ENCODE measurements at places on chromosomes 6 and 20.

GRCh38 chr6:154164397-154164796 lies 125.4 kb downstream of the OPRM1 start:
- no peak for DNase-seq

DNA sequence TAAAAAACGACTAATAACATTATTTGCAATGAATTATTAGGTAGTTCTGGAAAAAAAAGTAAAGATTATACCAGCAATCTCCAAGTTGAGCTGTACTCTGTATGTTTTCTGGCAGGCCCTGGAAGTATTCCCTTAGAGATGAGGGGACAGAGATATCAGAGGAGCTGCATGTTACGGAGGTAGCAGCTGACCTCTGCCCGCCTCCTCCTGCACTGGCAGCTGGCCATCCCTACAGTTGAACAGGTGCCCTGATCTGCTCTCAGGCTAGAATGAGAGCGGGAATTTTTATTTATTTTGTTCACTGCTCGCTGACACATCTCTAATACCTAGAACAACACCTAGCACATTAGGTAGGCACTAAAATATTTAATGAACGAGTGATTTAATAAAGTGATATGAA lies 23.1 kb downstream of the FBXL4 start:
- DNase-seq, result no peak

DNA sequence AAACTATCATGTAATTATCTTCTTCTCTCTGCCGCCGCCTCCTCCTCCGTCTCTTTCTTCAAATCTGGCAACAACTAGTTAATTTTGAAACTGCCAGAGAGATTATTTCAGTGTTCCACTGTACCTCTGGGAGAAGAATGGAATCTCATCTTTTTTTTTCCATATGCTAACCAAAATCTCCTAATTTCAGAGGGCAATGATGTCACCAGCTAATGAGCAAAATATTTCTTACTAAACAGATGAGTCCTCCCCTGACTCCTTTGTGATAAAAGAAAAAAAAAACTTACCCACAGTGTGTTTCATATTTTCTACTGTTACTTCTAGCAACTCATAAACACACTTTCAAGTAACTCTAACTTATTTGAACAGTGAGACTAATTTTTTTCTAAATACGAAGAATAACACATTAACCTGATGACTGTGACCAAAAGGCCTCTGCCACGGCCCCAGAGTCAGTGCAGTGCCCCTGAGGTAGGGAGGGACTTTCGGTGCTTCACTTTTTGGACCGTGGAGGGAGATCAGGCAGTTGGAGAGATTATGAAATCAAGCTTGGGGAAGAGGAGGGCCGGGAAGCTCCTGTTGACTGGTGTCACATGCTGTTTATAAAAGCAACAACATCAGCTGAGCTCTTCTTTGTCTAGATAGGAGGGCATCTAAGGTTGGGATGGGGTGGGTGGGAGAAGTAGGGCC lies 159.6 kb downstream of the SASH1 start:
- no peak for DNase-seq

DNA sequence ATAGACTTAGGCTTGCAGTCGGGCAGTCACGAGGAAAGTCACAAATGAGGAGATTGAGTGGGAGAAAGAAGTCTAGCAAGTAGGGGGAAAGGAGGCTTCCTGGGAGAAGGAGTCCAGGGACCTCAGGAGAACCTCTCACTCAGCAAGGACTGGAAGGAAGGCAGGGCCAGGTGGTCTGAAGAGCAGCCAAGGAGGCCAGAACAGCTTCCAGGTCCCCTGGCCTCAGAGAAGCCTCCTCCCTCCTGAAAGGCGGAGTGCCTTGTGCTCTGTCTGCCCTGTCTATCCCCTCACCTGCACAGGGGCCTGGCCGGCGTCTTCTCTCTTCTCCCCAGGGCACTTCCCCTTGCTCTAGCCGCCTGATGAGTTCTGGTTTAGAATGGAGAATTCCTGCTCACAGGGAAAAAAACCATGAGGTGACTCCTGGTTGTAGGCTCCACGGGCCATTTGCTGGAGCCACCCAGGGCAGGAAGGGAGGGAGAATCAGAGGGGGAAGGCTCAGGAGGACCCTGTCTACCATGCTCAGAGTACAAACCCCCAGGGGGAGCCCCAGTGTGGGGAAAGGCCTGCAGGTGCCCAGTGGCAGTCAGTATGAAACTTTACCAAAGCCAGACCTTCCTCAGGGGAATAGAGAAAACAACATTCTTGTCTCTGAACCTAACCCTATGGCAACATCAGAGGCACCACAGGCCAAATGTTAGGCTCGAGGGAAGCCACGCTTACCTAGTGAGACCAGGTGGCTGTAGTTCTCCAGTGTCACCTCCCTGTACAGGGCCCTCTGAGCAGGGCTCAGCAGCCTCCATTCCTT lies 11.2 kb downstream of the ZNF337 start:
- DNase-seq, result no peak

- no peak for DNase-seq
These were observed 28.2 kb downstream of the BNIP5 start for GRCh38 chr6:36308514-36308913.

DNA sequence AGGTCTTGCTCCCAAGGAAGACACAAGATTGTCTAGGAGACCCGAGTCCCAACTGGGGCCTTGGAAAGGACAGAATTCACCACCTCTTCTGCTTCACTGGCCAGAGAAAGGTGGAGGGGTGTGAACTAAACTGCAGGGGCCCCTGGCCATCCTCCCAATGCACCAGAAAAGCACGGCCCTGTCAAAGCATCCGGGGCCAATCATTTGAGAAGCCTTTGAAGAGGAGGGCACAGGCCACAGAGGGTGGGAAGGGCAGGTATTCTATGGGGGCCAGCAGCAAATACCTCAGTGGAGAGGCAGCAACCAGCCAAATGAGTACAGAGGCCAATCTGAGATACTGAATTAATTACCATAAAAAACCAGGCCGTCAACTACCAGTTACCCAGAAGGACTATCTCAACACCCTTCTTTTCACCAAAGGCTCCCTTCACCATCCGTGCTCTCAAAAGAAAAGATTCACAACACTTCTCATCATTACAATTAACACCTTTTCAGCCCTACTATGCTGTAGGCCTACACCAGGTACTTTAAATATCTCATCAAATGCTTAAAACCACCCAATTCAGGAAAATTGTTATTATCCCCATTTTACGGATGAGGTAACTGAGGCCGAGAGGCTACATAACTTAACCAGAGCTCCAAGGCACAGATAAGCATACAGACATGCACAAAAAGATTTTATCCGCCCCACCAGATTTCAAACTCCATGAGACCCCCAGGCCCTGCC lies 50.7 kb downstream of the TRERF1 start:
- DNase-seq, result no peak

DNA sequence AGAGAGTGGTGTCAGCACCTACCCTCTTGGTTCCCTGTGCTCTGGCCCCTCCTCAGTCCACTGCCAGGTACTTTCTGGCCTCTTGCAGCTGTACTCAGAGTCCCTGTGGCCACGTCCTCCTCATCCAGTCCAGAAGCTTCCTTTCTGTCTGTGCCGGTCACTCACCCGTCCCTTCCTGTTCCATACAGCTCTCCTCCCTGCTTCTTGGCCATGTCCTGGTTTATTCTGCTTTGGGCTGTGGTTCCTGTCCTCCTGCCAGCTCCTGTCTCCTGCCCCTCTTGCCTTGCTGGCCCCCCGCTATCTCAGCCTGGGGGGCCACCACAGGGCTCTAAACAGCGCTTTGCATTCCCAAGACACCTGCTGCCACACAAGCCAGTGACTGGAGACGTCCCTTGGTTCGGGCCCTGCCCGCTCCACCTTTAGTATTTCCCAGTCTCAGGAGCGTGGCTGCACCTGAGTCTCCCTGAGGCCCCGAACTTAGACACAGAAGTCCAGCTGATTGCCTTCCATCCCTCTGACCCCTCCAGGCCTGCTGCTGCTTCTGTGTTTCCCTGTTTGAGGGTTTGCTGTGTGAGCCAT lies 15.5 kb upstream of the RBM38 start:
- no peak for DNase-seq

- DNase-seq, result no peak
These were observed 47.4 kb downstream of the MYB start for GRCh38 chr6:135228486-135228885.

GRCh38 chr6:53432318-53433161 lies 83.8 kb upstream of the ELOVL5 start:
- no peak for DNase-seq

DNA sequence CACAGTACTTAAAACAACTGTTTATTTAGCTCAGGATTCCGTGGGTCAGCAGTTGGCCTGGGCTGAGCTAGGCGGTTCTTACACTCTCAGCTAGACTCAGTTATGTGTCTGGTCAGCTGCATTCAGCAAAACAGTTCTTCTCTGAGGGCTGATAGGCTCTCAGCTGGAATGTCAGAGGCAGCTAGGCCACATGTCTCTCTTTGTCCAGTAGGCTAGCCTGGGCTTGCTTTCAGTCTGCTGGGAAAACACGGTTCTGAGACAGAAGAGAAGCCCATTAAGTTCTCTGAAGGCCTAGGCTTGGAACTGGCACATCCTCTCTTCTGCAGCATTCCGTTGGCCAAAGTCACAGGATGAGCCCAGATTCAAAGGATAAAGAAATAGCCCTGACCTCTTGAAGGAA lies 65.6 kb downstream of the TULP4 start:
- DNase-seq, result no peak

- no peak for DNase-seq
These were observed 58.2 kb upstream of the NKX2-2 start for GRCh38 chr20:21571841-21572690.

- DNase-seq, result no peak
These were observed 54.5 kb downstream of the KIF16B start for GRCh38 chr20:16518784-16519084.

- DNase-seq, result no peak
These were observed 171.7 kb upstream of the LAMP5 start for GRCh38 chr20:9342651-9343050.

Measured in effector CD8-positive, alpha-beta T cell (primary cell).